ENCODE measurements at places on chromosomes 12 and 14.

GRCh38 chr12:109625749-109626377 lies 52.3 kb downstream of the MVK start:
- no peak for DNase-seq

GRCh38 chr12:50589650-50590435 lies 85.1 kb downstream of the DIP2B start:
- DNase-seq = no peak

- no peak for DNase-seq
These were observed 1.7 kb downstream of the ANKRD9 start for GRCh38 chr14:102507857-102508312.

- no peak for DNase-seq
These were observed 188.9 kb upstream of the FOXG1 start for GRCh38 chr14:28577711-28578131.

DNA sequence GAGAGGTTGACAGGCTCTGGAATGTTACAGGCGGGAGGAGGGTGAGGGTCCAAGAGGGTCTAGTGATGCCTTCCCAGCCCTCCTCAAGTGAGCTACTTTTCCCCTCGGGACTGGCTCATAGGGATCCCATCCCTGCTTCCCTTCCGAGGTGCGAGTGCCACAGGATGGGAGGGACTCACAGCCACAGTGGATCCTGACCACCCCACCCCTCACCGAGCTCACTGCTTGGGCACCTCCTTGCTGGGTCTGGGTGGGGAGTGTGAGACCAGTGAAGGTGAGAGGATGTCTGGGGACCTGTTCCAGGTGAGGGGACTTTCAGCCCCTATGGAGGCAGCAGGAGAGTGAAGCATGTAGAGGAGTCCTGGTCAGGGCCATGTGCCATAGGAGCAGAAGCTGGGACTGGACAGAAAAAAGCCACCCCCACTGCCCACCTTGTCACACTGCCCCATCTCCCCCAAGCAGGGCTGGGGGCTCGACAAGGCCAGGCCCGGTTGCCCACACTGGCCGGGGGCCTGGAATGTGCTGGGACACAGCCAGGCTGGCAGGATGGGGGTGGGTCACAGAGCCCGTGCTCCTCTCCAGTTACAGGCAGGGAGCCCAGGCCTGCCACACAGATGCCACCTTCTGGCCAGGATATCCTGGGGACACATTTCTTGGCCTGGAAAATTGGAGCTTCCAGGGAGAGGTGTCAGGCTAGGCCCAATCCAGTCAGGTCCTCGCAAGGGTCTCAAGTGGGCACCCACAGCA lies 1.7 kb upstream of the TNS2 start:
- DNase-seq = no peak

DNA sequence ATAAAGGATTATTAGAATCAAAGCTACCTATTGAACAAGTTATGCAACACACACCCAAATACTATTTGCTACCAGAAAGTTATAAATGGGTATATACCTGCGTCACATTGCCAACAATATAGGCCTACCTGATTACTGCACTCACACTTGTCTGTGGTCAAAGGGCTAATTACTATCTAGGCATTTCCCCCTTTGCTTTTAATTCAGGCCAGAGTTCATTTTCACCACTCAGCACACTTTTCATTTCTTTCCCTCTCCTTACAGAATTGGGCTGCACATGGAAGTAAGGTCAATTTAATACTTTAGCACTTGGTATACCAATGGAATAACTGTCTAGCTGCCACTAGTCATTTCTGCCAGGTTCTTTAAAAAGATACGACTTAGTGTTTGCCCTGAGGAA lies 1.7 kb downstream of the SOS2 start:
- no peak for DNase-seq

DNA sequence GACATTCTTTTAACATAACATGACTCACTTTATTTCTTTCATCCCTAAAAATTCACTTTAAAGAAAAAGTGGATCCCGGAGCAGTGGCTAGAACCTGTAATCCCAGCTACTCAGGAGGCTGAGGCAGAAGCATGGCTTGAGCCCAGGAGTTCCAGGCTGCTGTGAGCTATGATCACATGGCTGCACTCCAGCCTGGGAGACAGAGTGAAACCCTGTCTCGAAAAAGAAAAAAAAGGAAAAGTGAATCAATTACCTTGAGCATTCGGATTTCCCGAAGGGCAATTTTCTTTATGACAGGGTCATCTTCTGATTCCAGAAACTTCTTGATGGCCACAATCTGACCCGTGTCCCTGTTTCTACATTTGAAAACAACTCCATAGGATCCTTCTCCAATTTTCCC lies 1.2 kb downstream of the CDKL1 start:
- no peak for DNase-seq

DNA sequence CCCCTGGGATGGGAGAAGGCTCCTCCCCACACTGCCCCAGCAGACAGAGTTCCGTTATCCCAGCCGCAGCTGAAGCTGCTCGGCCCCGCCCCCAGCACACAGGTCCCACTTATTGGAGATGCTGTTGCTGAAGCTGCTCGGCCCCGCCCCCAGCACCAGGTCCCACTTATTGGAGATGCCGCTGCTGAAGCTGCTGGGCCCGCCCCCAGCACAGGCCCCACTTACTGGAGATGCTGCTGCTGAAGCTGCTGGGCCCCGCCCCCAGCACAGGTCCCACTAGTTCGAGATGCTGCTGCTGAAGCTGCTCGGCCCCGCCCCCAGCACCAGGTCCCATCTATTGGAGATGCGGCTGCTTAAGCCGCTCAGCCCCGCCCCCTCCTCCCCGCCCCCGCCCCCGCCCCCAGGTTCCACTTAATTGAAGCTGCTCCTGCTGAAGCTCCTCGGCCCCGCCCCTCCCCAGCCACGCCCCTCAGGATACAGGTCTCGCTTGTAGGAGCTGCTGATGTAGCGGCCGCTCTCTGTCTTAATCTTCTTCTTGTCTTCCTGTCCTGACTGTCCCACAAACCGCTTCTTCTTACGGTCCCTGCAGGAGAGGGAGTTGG lies 12.0 kb downstream of the CFAP73 start:
- DNase-seq = no peak

- DNase-seq = no peak
These were observed 257.9 kb upstream of the TMEM132C start for GRCh38 chr12:128009108-128009507.

DNA sequence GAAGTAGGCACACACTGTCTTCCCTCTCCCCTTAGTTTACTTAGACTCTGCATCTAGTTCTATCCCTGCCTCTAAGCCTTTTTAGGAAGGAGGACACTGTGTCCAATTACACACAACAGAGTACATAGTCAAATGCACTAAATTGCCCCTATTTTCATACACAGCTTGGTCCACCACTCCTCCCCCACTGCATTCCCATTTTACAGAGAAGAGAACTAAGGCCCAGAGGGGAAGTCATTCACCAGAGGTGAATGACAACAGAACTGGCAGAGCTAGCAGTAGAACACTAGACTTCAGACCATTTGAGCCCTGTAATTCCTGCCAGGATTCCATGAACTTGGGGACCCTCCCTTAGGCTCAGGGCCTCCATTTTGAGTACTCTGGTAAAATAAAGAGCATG lies 1.1 kb upstream of the JPH4 start:
- DNase-seq = no peak

DNA sequence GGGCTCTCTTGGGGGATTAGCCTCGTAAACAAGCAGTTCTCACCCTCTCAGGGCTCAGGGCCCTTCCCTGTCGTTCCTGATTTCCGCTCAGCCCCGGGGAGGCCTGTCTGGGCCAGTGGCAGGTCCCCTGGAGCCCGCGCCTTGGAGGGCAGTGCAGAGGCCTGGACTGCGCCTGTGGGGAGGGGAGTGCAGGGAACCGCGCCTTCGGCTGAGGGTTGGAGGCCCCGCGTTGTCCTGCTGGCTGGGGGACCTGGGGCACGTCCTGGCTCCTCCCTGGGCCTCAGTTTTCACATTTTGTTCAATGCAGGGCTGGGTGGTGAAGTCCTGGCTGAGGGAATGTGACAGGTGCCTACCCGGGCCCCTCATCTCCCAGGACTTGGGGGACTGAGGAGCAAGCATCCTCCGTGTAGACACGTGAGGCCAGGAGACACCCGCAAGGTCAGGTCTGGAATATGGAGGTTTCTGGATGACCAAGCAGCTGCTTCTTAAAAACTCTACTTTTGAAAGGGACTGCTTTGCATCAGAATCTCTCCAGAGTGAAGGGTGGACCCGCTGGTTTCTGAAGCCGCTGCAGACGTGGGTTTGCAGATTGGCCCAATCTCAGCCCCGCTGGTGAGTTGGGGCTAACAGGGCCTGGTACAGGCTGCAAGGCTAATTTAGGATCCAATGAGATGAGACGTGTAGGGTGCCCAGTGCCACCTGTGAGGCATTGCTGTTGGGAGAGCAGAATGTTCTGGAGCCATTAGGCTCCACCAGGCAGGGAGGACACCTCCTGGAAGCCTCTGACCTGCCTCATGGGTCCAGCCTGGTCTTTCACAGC lies 80.2 kb downstream of the KIF26A start:
- DNase-seq = no peak

DNA sequence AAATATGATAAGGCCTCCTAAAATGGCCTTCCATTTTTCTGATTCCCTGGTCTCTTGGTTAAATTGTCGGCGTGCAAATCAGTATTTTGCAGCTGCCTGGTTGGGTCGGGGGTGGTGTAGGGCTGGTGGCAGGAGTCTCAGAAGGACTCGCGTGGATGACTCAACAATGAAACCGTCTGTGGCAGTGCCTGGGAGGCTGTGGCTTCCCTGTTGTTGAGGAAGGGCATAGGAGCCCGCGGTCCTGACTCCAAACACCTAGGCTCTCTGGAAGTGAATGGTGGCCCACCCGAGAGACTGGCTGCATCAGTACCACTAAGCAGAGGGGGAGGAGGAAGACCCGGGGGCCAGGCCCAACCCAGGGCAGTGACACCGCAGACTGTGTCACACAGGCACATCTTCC lies 207.9 kb downstream of the TTC7B start:
- DNase-seq = no peak

DNA sequence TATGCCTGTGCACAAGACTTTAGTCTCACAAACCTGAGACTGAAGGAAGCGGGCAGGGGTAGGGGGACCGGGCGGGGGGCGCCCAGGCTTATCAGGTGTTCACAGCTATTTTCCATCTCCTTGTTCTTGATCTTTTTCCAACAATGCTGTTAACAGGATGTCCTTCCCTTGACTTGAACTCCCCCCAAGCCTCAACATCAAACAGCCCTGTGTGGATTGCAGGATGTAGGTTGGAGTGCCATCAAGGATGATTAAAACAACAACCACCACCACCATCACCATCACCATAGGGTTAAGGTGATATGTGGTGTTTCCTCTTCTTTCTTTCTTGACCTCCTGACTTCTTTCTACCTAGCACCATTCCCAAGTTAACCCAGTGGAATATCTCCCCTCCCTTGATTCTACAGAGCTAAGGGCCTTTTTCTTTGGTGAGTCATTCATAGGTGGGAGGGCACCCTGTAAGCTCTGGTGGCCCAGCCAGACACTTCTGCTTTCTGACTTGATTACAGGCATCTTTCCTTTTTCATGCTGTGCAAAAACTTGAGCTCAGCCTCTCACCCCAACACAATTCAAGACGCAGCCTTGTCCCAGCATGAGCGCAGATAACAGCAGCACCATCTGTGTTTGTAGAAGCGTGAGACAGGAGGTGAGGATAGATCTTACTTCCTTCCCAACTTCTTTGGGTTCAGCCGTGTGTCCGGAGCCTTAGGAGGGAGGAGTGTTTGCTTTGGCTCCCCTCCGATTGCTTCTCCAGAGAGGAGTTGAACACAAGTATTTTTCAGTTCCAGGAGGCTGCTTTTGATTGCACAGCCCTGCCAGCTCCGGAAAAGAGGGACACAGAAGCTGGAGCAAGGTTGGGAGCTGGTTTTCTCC lies 26.8 kb downstream of the FLVCR2 start:
- no peak for DNase-seq

GRCh38 chr14:69720912-69721311 lies 46.0 kb upstream of the SRSF5 start:
- DNase-seq = no peak

DNA sequence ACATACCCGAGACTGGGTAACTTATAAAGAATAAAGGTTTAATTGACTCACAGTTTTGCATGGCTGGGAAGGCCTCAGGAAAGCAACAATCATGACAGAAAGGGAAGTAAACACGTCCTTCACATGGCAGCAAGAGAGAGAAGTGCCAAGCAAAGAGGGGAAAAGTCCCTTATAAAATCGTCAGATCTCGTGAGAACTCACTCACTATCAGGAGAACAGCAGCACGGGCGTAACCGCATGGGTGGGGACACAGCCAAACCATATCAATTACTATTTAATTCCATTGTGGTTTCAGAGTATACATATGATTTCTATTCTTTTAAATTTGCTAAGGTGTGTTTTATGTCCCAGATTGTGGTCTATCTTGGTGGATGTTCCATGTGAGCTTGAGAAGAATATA lies 117.9 kb downstream of the SCAF11 start:
- no peak for DNase-seq

DNA sequence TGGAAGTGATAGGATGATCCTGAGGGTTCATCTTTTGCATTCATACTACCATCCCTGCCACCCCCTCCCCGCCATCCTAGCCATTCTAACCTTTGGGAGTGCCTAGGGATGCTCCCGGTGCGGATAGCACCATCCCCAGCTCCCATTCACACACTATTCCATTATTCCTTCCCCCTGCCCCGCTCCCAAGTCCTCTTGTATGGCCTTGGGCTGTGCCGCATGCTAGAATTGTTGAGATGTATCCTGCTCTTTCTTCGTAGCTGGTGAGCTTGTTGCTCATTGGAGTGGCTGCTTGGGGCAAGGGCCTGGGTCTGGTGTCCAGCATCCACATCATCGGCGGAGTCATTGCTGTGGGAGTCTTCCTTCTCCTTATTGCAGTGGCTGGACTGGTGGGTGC lies 644 bp downstream of the TSPAN31 start:
- DNase-seq = no peak

DNA sequence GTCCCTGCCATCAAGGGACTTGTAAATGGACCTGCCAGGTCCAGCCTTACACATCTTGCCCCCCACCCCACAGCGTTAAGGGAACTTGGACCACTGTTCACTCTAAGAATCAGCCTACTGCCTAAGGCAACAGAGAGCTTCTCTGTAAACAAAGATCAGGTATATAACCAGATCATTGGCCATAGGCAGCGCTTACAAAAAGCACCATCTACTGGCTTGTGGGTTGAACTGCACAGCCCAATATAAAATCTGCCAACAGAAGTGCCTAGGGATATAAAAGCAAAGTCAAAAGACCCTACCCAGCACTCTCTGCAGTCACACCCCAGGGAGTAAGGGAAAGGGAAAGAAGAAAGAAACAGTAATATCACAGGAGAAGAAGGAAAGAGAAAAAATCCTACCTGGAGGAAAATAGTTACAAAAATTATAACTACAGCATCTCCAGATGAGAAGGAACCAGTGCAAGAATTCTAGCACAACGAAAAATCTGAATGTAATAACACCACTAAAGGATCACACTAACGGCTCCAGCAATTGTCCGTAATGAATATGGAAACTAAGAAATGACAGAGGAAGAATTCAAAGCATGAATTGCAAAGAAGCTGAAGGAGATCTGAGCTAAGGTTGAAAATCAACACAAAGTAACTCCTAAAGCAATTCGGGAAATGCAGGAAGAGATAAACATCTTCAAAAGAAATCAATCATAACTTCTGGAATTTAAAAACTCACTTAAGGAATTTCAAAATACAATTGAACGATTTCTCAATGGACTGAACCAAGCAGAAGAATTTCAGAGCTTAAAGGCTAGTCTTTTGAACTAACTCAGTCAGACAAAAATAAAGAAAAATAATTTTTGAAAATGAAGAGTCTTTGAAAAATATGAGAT lies 95.2 kb upstream of the PCED1B start:
- no peak for DNase-seq
